Pancreas (tissue), 10 donors: ENCODE measurements at places on chromosomes 4 and X. TPM values are rescaled to one million over a fixed set of nuclear protein-coding genes. Genes with fewer than 3 reads are reported as not detected.
A peak's percentile ranks its signal among the peaks of the same experiment; 100 is the strongest.

DNA sequence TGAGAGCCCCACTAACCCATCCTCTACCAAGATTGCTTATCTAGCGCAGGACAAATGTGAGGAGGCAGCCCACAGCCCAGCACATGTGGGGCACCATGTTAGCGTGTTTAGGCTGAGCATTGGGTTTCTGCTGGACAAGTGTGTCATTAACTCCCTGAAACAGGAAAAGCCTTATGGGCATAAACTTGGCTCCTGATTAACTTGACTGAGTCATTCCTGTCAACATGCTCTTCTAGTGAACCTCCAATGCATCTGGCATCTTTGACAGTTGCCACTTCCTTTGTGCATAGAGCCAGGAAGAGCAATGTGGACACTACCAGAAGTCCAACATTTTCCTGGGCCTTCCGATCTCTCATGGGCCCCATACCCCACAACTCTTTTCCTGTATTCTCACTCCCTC lies 2.5 kb downstream of the SPIN2A start:
- no peak for DNase-seq

DNA sequence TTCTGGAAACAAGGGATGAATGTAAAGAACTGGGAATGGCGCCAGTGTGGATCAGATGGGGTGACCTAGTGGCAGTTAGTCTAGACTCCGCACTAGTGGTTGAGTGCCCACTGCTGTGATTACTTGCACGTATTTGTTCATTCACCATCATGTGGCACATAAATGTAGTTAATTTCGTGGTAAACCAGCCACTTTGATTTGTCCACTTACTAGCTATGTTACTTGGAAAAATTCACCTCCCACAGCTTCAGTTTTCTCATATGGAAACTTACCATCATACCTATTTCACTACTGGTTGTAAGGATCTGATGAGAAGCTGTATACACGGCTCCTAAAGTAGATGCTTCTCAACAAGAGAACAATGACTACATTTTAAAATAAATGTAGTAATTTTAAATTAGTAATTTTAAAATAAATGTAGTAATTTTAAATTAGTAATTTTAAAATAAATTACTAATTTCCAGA lies 394 bp upstream of the DYNLT3 start:
- no peak for DNase-seq

DNA sequence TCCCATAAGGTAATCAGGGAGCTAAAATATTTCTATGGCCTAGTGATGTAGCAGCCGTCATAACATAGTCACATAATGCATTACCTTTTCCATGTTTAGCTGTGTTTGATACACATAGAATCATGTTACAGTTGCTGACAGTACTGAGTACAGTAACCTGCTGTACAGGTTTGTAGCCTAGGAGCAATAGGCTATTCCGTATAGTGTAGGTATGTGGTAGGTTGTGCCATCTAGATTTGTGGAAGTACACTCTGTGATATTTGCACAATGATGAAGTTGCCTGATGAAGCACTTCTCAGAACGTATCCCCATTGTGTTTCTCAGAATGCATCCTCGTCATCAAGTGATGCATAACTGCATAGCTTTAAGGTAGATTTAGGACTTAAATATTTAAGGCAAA lies 495.6 kb upstream of the ZFP42 start:
- no peak for DNase-seq

GRCh38 chrX:84078991-84079390 lies 109.0 kb downstream of the RPS6KA6 start:
- no peak for DNase-seq

DNA sequence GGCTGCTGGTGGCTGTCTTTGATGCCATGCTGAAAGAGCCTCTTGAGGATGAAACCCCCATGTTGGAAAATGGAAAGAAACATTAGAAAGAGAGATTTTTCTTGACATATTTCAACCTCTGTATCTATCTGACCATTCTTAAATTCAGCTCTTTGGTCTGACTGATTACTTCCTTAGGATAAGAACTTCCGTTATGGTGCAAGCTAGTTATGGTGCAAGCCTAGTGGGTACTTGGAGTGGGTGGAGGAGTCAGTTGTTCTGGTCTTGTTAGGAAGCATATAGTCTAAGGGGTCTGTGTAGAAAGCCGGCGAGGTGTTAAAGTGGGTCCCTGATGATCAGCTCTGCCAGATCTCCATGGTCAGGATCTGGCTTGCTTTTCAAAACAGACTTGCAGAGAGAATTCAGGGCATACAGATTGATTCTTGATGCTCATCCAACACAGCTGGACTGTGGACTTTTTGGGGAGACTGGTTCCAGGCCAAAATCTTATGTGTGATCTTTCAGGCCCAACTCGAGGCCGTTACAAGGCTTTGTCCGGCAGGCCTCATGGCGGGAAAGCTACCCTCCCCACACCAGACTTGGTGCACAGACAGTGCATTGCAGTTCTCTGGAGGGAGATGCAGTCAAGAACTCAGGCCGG lies 82.8 kb upstream of the BOD1L1 start:
- no peak for DNase-seq

DNA sequence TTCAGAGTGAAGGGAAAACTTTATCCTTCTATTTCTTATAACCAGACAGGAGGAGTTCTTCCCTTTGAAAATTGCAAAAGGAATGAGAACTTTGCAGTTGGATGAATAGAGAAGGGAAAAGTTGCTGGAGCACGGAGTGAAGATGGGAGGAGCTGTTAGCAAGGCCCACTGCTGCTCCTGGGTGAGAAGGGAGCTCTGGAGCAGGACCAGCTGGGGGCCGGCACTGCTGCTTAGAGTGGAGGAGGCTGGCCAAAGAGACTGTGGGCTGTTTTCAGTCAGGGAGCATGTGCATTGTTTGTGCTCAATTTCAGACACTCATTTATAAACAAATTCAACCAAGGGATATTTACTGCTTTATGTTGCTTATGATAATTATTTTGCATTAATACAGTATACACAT lies 164.2 kb downstream of the STIM2 start:
- DNase-seq: no peak

DNA sequence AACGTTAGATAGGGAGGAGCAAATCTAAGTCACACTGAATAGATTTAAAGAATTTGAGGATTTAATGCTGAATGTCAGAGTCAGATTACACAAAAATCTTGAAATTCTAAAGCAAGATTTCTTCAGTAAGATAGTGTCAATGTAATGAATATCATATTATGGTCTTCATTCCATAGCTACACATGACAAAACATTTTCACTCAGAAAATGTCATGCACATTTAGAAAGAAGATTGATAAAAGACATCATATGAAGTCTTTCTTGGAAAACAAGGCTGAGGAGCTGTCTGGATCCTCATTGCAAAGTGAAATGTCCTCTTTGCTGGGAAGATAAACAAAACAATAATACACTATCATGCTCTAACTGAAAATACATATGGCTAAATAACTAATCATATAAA lies 1006.9 kb downstream of the PCDH7 start:
- no peak for DNase-seq

DNA sequence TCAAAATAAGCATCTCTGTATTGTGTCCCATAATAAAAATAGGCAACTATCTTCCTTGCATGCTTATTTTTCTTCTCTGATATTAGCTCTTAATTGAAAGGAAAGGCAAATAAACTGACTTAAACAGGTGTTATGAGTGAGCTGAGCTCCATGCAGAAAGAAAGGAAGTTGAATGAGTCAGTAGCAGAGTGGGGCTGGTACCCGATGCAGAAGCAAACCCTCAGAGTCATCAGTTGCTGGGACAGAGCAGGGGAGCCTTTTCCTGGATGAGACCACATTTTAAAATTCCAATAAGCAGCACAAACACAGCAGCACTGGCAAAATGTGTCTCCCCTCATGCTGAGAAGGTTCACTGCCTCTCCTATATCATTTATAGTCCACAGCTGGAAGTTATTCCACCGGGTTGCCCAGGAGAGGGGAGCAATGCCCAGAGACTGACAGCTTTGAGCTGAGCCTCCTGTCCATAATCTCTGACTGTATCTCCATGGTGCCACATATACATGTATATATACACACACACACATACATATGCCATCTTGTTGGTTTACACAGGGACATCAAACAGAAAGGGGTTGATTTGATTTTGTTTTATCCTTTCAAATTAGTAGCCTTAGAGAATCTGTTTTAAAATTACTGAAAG lies 274.3 kb upstream of the PPARGC1A start:
- DNase-seq: no peak

DNA sequence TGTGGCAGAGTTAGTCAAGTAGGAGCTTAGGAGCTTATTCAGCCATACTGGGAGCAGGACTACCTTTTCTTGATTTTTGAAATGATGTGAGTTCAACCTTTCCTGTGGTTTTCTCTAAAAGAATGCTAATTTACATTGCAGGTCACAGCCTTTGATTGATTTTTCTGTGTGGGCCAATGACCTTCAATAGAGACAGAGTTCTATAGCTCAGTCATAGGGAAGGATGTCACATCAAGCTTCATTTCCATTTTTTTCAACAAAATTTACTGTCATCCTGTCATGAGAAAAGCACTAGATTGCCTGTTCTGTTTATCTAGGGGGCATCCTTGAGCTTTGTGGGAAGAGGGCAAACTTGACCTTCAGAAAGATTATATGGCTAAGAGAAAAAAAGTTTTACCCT lies 448.7 kb downstream of the MID1IP1 start:
- DNase-seq: no peak

- peak; percentile 73 for DNase-seq
Observed at GRCh38 chr4:148239494-148239985, 202.7 kb downstream of the NR3C2 start.

GRCh38 chr4:121213940-121214339 lies 49.8 kb upstream of the TNIP3 start:
- DNase-seq: no peak

DNA sequence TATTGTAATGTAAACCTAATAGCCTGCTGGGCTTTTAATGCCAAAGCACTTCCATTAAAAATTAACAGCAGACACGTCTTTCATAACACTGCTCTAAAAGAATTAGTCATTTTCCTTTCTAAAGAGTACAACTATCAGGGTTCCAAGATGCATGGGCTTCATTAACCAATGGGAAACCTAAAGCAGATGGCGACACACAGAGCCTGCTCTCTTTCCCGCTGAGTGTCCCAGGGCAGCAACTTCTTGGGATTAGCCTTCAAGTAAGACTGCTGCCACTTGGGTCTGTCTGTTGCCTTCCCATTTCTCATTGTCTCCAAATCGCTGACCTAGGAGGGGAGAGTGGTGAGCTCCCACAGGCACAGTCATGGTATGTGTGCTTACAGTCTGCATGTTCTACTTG lies 14.0 kb upstream of the PHKA2 start:
- DNase-seq: no peak

GRCh38 chr4:41213625-41214135 lies 662 bp downstream of the APBB2 start:
- peak; percentile 82 for DNase-seq

DNA sequence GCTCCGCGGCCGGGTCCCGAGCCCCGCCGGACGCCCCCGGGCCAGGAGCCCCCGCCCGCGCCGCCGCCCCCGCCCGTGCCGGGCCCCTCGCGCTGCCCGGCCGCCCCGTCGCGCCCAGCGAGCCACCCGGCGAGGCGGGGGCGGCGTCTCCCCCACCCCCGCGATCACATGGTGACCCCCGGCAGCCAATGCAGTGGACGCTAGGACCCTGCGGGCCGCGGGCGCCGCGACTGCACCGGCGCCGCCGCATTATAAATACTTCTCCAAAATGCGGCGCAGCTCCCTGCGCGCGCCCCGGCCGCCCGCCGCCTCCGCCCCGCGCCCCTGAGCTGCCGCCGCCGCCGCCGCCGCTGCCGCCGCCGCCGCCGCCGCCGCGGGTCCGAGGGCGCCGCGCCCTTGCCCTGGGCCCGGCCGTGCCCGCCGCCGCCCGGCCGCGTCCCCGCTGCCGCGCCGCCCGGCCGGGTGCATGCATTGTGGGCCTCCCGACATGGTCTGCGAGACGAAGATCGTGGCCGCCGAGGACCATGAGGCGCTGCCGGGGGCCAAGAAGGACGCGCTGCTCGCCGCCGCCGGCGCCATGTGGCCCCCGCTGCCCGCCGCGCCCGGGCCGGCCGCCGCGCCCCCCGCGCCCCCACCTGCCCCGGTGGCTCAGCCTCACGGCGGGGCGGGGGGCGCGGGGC lies at the start of gene NAT8L:
NAT8L (plus strand) TSS at position 282 of the 680 bp plus-strand sequence; CDS start at position 467, 185 bp downstream.
- peak; percentile 74 for DNase-seq

GRCh38 chr4:36029951-36030350 lies 214.4 kb downstream of the ARAP2 start:
- no peak for DNase-seq

DNA sequence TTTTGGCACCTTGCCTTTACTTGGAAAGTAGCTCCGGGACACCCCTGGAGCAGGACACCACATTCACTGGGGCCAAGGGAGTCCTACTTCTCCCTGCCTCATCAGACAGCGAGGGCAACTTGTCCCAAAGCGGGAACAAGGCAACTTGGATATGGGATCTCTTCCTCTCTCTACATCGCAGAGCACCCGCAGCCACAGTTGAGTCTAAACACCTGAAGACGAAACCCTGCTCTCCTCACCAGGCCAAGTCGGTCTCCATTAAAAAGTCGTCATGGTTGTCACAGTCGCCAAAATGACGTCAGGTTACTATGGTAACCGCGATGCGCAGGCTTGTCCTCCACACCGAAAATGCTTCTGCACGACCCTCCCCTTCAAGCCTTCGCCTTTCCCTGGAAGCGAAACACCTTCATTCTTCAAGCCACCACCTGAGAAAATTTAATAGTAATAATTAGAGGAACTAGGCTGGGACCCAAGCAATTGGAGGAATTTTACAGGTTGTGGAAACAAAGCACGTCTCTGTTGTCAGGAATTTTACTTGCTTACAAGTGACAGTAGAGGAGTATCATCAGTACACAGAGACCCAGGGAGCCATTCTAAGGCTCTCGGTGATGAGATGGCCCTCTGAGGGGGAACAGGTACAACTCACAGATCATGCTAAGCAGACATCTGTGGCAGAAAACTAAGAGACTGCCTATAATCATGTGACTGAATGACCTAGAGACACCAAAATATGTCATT lies 30.5 kb upstream of the TCEAL4 start:
- no peak for DNase-seq

DNA sequence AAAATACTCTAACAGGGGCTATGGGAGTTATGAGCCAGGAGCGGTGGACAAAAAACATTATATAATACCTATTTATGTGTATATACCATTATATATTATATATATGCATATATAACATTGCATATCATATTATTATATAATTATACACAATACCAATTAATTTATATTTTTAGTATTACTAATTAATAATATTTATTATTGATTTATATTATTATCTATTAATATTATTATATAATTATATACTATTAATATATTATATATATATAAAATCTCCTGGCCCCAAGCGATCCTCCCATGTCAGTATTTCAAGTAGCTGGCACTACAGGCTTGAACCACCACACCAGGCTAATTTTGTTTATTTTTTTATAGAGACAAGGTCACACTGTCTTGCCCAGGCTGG lies 73.8 kb upstream of the JADE1 start:
- DNase-seq: no peak

GRCh38 chrX:39890807-39891206 lies 207.0 kb downstream of the BCOR start:
- DNase-seq: no peak

Gene TEX13A
- total RNA-seq: not detected

Gene ACE2
- 0.63 TPM for total RNA-seq

Gene SCD5
- total RNA-seq: 19.1 TPM

Gene SH3TC1
- total RNA-seq: 12.5 TPM

Gene ANK2
- 4.2 TPM for total RNA-seq

Gene GNRHR
- not detected for total RNA-seq

Gene TMPRSS11A
- total RNA-seq: not detected

Gene CSN3
- total RNA-seq: not detected

Gene HPSE
- total RNA-seq: 1.5 TPM

Gene RHOXF2B
- total RNA-seq: not detected
